NCI-H510A treated with DMSO at 0.1 percent for 48 hours (cell line): ENCODE measurements at places on chromosomes 5 and 9.

DNA sequence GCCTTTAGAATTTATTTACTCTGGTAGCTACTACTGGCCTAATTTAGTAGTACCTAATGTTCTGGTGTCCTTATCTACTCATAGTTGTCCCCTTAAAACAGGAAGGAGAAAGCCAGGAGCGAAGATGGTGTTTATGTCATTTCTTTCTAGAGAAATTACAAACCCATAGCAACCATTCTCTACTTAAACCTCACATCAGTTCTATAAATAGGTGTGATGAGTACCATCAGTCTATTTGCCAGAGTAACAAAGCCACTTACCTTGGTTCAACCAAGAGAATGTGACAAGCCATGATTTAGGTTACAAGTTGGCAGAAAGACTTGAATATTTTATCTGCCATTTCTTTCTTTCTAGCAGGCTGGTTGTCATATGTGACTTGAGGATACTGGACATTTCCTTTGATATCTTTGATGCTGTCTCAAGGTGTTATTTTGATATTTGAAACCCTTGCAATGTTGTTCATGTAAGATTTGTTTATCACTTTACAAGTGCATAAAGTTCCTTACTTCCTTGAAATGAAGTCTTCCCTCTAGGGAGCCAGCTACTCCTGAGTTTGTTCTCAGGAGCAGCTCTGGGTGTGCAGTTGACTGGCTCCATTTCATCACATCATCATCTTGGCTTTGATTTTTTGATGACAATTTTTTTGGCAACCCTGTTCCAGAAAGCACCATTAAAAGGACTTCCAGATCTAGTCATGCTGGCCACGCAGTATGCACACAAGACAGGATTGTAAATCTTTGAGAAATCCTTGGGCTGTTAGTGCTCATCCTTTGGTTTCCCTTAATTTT lies 286.8 kb downstream of the ARHGAP26 start:
- DNase-seq = no peak

GRCh38 chr5:172793577-172794488 lies 22.8 kb upstream of the DUSP1 start:
- no peak for DNase-seq

DNA sequence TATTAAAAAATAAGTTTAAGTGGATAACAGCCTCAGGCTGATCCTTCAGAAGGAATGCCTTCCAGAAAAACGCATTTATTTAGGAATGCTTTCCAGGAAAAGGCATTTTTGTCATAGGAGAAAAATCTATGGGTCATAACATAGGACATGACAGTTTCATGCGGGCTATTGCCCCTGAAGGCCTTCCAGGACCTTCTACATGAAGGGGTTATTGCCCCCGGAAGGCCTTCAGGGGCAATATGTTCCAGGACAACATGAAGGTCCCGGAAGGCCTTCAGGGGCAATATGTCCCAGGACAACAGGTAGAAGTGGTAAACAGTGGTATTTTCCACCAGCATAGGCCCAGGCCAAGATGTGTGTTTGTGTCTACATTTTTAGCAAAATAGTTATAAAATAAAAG lies 191.3 kb upstream of the RASA1 start:
- no peak for DNase-seq

DNA sequence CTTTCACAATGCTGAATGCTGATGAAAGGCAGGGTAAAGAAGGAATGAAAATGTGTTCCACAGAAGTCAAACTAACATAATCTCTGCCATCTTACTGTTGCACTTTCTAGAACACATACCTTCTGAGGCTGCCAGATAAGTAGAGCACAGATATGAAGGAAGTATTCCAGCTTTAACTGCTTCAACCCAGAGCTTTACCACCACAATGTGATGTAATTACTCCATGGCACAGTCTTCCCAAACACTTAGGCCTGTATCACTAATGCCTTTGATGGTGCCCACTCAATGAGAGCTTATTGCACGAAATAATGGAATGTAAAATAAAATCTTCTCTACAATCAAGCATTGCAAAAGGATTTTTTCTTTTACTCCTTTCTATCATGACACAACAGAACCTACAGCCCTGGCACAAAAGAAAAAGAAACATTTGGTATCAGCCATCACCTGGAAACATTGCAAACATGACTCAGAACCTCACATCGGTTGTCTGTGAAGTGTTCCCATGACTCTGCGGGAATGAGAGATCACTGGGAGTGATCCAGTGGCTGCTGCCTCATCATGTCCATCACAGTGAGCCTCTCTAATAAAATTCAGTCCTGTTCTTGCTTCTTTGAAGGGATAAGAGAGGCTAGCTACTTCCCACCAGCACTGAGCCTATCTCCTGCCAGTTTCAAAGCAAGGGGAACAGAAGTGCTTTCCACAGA lies 385.8 kb downstream of the EFNA5 start:
- no peak for DNase-seq

DNA sequence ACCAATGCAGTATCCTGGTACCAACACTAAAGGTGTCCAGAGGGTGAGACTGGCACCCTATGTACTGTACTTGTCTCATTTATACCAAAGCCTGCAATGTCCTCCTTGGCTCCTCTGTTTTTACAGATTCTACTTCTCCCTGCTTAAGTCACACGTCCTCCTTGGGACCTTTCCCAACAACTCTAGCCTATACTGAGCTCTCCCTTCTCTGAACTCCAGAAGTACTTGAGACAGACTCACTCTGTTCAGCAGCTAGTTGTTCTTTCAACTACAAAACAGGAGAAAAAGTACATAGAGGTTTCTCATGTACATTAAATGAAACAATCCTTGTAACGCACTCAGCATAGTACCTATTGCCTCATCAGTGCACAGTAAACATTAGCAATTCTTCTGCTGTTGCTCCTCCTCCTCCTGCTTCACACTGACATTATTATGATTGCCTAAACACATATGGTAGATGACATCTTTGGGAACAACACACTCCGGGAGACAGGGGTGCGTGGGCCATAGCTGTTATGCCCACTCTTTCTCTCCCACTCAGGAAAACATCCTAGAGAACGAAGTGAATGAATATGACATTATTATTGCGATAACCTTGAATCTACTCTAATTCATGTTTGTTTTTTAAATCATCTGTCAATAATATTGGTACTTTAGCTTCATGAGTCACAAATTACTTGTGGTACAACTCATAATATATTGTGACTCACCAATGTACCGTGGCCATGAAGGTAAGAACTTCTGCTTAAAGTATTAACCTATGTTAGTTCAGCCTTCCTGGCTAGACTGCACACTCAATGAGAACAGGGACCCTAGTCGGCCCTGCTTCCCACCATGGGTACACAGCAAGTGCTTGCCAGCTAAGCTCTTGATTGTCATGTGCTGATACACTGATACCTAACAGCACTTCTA lies 180.3 kb upstream of the ADRA1B start:
- no peak for DNase-seq

DNA sequence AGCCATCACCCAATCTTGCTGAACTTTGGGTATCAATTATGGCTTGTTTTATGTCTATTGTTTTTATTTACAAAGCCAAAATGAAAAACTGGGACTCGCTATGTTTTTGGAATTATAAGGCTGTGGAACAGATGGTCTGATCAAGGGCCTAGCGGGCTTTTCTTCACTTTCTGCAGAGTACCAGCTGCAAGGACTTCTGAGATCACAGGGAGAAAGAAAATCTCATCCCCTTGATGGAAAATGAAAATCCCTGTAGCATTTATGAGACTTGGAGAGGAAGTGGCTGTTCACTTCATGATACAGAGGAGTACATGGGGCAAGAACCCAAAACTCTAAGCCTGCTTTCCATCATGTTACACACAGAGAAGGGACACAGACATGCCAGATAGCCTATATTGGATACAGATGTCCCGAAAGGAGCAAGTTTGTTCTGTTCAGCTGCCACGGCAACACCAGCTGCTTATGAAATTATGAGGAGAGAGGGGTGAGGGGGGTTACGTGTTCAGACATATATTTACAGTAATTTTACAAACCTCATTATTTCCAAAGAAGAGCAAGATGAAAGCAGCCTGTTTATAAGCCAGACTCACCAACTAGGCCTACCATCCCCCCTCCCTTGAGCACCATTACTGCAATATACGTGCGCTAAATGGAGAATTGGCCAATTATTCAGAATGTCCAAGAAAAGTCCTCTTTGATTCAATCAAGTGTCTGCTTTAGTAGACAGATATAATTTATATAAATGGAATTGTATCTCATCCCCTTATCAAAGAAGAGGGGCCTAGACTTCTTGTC lies 220.0 kb downstream of the MARCHF11 start:
- DNase-seq = no peak

DNA sequence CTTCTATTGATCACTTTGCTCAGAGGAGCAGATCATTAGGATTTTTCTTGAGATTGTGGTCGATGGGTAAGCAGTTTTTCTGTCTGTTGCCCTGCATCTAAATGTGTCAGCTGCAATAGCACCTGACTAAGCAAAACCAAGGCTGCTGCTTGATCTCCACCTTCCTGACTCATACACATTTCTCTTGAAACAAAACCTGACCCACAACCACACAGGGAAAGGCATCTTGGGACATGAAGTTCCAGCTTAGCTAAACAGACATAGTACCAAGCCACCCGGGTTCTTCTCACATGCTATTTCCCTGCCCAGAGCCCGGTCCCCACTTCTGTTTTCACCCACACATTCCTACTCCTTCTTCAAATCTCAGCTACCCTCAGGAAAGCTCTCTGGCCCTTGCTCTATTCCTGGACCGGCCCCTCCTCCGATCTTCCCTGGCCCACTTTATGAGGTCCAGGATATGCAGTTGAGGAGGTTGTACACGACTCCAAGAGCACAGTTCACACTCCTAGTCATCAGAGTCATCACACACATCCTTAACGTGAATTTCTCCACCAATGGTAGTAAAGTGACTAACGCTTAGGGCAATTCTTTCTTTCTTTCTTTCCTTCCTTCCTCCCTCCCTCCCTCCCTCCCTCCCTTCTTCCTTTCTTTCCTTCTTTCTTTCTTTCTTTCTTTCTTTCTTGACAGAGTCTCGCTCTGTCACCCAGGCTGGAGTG lies 16.0 kb upstream of the ZBTB43 start:
- DNase-seq = no peak

DNA sequence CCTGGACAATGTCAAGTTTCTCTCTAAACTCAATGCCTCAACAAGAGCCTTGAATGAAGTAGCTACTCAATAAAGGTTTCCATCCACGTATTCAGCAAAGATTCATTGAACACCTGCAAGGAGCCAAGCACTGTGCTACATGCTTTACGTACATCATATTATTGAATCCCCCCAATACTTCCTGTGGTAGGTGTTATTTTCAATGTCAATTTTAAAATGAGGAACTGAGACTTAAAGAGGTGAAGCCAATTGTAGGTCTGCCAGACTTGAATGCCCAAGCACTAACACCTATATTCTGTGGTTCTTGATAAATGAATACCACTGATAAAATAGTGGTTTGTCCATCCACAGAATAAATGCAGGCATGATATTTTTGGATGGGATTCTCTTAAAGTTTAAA lies 162.3 kb downstream of the DRD1 start:
- no peak for DNase-seq

- DNase-seq = no peak
Observed at GRCh38 chr9:38287420-38287985, 105.0 kb upstream of the ALDH1B1 start.

- peak; percentile 85 for DNase-seq
Observed at GRCh38 chr9:90137801-90138200, 504.8 kb downstream of the DIRAS2 start.

GRCh38 chr5:158878227-158878626 lies 221.5 kb downstream of the EBF1 start:
- DNase-seq = no peak

DNA sequence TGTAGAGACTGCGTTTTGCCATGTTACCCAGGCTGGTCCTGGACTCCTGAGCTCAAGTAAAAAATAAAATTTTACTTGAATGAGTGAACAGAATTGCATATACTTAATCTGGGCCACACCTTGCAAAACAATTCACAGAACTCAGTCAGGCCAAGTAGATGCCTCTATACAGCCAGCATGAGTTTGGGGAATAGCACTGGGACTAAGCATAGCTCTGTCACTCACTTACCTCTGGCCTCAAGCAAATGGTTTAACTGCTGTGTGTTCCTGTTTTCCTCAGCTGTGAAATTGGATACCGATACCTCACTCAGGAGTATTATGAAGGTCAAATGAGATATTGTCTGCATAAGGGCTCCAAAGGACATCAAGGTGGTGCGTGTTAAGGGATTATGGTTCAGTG lies 10.9 kb upstream of the FRMPD1 start:
- DNase-seq = no peak

- DNase-seq = no peak
Observed at GRCh38 chr5:131607418-131607817, 27.6 kb downstream of the RAPGEF6 start.

- DNase-seq = no peak
Observed at GRCh38 chr5:78805474-78806124, 157.0 kb upstream of the LHFPL2 start.

DNA sequence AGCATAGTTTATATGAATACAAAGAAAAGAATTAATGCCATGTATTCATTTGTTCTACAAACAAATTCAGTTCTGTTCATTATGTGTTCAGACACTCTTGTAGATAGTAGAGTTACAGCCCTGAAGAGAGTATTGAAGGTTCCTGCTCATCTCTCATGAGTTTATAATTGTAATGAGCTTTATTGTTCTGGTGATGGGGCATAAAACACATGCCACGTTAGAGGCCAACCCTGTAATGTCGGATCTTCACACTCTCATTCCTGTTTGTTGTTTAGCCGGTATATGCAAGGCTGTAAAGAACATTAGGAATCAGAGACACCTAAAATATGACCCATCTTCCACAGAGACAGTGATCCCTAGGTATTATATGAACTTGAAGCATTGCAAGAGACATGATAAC lies 214.5 kb downstream of the VPS13A start:
- DNase-seq = no peak

DNA sequence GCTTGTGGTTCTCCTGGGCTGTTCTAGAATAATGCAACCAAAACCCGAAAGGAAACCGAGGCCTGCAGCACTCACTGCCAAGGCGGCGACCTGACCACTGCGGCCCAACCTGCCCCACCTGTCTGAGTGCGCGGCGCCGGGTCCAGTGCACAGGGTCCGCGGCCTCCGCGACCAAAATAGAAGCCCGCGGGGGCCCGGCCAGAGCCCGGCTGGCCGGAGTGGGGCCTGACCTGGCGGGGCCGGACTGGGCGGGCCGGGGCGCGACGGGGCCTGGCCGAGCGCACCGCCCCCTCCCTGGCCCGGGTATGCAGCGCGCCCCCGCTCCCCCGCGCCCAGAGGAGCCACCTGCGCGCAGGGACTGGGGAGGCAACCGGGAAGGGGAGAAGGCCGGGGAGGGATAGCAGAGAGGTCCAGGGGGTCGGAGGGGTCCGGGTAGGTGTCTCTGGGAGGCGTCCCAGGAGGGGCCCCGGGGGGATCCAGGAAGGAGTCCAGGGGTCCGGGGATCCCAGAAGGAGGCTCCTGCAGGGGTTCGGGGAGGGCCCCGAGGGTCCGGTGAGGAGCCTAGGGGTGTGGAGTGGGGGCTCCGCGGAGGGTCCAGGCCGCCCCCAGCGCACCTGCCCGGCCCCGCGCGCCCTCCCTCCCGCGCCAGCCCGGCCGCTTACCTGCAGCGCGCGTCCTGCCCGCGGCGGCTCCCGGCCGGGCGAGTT lies 503 bp downstream of the SEMA4D start:
- DNase-seq = no peak

- DNase-seq = no peak
Observed at GRCh38 chr5:132850066-132850465, 16.2 kb downstream of the GDF9 start.

- no peak for DNase-seq
Observed at GRCh38 chr5:99037668-99038067, 108.9 kb upstream of the CHD1 start.

GRCh38 chr5:54531546-54531945 lies 14.0 kb downstream of the SNX18 start:
- DNase-seq = no peak

- DNase-seq = peak; percentile 72
Observed at GRCh38 chr5:175383350-175383749, 60.6 kb downstream of the DRD1 start.

GRCh38 chr5:172958331-172959046 lies 735 bp upstream of the RPL26L1 start:
- peak; percentile 11 for DNase-seq
